ENCODE measurements at places on chromosomes 7 and 10.

- peak; percentile 36 for DNase-seq
Observed at GRCh38 chr7:48458701-48459524, 287.7 kb downstream of the ABCA13 start.

GRCh38 chr10:96236876-96237275, 34.5 kb downstream of the BLNK start:
- DNase-seq = no peak

DNA sequence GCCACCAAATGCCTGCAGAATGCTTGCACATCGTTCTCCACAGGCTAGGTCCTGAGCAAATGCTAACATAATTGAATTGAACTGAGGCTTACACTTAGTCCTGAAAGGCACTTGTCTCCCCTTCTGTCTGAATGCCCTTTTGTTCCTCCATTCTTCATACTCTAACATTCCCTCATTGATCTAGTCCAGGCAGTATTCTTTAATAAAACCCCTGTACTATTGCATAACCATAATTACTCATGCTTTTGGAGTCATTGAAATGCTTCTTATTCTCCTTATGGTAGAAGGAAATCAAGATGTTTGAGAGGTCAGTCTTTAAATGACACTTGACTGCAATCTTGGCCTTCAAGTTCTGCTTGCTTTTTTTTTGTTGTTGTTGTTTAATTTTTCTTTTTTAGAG, 7.1 kb downstream of the PI4K2A start:
- no peak for DNase-seq

DNA sequence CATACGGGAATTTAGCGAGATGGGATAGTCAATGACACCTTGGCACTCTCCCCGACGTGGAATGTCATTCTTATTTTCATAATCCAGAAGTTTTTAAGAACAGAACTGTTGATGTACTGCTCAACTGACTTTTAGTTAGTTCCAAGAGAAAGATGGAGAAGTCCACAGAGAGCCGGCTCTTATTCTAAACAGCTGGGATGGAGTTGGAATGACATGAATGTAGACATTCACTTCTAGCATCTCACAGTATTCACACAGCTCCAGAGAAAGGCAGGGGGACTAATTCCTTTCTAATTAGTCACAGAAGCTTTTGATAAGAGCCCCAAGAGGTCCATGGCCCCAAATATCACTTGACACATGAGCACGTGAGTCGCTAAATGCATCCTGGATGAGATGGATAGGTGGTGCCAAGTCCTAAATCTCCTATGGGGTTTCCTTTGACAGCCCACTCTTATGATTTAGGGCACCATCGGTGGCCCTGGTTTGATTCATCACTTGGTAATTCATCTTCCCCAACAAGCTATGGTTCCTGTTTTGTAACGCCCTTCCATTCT, 420.3 kb upstream of the AUTS2 start:
- no peak for DNase-seq

DNA sequence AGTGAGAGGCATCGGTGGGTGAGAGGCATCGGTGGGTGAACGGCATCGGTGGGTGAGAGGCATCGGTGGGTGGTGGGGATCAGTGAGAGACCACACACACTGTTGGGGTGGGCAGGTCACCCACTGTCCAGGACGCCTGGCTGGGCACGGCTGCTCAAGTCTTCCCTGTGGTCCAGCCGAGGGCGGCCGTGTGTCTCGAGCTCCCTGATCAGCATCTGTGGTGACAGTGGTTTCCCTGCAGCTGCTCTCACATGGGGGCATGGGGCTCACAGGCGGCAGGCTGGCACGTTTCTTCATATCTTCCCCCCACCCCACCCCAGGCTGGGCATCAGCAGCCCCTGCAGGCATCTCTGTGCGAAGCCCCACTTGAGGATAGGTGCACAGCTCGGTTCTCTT, 78.2 kb downstream of the NKX6-2 start:
- DNase-seq = no peak

DNA sequence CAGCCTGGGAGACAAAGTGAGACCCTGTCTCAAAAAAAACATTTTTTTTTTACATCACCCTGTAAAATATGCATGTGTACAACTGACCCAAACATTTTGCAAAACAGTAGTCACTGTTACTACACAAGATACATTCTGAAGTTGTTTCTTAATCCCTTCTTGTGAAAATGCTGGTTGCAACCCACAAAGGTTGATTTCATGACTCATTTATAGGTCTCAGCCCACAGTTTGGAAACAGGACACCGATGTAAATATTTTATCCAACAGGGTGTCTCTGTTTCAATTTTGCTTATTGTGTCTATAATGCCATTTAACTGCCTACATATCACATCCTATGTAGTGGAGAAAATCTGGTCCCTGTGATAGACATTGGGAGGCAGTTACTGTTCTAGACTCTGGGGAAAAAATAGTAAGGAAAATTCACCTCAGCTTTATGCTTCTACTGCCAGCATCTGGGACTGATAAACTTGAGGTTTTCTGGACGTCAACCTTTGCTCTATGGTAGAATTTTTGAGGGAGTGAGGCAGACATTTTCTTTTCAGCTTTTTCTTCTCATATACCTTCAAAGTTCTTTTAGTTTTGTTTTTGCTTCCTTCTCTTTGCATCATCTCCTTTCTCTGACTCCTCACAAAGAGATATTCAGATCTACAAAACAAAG, 1.6 kb upstream of the RAB19 start:
- DNase-seq = no peak

DNA sequence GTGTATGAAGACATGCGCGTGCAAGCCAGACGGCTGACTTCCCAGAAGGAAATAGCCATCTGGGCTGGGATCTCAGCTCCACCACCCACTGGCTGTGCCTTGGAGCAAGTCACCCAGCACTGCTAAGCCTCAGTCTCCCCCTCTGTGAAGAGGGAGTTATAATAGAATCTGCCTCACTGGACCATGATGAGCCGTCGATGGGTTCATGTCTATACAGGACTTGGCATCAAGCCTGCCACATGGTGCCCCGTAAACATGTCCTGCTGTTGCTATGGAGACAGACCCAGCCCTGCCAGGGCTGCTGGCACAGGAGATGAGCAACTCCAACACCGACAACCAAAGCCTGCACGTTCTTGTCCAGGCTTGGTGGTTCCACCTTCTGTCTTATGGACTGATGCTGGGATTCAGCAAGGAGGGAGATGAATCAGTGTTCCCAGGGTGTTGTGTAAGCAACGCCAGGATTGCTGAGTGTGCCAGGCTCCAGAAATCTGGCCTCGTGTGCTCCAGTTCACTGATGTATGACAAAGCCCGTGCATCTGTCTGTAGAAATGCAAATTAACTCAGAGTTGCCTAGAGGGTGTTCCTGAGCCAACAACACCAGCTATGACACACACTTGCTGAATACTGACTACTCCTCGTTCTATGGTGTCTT, 5.6 kb downstream of the GPR15LG start:
- DNase-seq = no peak

GRCh38 chr7:5766321-5766761, 15.1 kb downstream of the RNF216 start:
- DNase-seq = no peak

- DNase-seq = no peak
Observed at GRCh38 chr7:148304456-148304855, 286.1 kb upstream of the C7orf33 start.

DNA sequence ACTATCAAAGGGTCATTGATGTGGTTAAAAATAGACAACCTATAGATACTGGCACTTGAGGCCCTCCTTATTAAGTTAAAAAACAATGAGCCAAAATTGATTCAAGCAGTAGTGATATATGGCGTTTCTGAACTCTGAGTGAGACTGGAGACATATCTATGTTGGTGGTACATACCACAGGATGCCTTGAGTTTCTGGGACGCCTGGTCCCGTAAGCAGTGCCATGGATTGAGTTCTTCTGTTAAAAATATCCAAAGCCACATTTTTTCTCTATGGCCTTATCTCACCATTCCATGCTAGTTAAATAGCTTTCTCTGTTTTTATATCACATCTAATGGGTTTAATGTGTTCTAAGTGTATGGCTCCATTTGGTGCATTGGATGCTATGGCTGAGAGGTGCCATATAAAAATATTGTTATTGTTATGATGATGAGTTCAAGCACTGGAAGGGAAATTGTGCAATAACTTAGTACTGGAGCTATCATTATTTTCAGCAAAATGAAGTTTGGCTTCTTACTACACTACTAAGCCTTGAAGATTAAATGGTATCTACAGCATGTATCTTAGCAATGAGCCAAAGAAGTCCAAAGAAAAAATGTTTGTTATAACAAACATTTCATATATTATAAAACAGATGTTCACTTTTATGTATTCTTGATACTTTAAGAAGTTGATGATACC, 713.9 kb downstream of the SUGCT start:
- no peak for DNase-seq

DNA sequence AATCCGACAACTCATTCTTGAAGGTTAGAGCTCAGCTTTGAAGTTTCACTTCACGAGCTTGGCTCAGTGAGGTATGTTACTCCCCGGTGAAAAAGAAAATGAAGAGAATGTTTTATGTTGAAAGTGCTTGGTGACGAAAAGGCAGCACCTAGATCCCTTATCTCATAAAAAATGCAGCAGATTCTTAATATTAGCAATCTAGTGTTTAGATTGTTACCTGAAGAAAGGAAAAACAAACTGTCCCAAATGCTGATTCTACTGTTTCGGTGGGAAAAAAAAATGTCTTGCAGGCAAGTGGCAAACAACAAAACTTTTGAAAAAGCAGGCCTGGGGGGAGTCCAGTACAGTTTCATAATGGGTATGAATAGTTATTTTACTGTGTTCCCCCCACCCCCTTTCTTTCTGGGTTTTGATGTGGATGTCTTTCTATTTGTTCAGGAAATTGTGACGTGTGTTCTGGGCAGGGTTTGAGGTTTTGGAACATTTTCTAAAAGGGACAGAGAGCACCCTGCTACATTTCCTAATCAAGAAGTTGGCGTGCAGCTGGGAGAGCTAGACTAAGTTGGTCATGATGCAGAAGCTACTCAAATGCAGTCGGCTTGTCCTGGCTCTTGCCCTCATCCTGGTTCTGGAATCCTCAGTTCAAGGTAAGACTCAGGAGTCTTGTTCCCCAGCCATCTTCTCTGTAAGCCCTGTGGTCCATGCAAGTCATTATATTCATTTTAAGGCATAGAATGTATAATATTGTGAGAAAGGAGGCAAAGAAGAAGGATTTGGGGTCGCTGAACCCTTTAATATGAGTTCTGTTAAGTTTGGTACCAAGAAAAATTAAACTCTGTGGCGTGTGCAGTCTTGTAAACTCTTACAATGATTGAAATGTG, at the start of gene SRGN:
Gene SRGN, plus strand, starts transcription at position 514 of the 881 bp plus-strand sequence. Its CDS starts 55 bp downstream, at position 569.
- DNase-seq = no peak

DNA sequence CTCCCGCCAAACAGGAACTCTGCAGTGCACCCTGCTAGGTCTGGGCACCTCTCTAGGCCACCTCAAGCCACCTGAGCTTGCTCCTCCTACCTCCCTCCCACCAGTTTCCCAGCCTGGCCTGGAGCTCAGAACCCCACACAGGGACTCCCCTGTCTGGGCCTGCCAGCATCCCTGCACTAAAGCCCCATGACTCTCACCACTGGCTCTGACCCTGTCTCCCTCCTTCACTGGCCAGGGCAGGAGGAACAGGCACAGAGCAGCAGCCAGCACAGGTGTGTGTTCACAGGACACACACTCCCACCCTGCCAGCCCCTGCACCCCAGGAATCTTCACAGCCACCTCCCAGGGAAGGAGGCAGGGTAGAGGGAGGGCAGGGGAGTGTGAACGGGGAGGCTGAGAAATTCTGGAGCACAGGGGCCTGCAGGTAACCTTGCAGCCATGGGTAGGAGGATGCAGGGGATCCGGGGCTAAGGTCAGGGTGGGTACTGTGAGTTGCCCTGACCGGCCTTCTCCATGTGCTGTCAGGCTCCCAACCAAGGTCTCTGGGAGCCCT, 13.9 kb upstream of the ANTXRL start:
- no peak for DNase-seq

DNA sequence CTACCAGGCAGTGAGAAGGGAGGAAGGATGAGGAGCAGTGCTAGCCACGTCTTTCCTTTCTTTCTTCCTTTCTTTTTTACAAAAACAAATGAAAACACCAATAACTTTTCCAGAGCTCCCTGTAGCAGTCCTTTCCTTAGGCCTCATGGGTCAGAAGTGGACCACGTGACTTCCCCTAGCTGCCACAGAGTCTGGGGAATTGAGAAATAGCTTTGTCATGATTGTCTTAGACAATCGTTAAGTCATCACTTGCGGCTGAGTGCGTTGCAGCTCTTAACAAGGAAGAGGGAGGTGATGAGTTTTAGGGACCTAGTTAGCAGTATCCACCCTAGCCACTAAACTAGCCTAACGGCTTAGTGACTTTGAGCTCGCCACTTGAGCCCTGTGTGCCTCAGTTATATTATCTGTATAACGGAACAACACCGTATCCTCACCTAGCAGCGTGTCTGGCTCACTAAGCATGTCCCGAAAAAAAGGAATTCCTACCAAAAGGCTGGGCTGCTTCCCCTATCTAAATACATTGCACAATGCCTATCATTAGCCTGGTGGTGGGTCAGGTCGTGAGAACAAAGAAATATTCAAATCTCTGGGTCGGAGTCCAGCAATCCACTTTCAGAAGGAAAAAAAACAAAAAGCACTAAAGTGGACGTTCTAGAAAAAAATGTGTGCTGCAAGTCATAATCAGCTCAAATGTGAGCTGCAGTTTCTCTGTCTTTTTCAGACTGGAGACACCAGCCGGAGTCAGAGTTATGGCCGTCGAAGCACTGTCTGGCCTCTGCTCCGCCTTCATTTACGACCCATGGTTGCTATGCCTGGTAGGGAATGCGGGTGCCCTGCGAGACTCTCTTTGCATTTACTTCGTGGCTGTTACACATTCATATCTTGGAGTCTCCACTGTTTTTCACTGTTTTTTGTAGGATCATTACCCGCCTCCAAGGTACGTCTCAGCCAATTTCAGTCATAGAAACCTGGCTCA, 338.5 kb upstream of the FOXK1 start:
- no peak for DNase-seq

GRCh38 chr7:157904211-157904865, 567.5 kb downstream of the DNAJB6 start:
- DNase-seq = no peak

- no peak for DNase-seq
Observed at GRCh38 chr7:29424295-29424983, 139.2 kb upstream of the PRR15 start.

- DNase-seq = peak; percentile 66
Observed at GRCh38 chr10:98030093-98030821, at the start of gene CRTAC1. TSS of gene CRTAC1 (minus strand) at chr10:98030621. CDS start at chr10:98030472, 149 bp downstream.
